Nucleus accumbens (tissue), 56 donors: ENCODE measurements at places on chromosomes 1 and 21.

- DNase-seq, result no peak
These were observed 29.7 kb downstream of the URB2 start for GRCh38 chr1:229655781-229656180.

DNA sequence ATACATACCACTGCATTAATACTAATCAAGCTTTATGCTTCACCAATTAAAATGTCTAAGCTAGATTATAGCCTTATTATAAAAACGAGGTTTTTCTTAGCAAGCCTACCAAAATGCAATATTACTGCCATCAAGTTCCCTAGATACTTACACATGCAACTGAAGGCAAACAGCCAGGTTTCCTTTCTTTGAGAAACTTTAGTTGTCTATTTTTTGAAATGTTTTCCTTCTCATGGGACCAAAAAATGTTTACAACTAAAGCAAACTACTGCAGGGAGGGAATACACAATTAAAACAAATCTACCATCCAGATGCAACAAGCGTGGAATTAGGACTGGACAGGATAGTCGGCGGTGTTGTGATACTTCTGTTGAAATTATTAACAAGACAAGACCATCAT is 1.3 kb downstream of the ZNF644 start:
- DNase-seq, result no peak

- DNase-seq, result peak; percentile 17
These were observed 143.0 kb downstream of the DNM3 start for GRCh38 chr1:171984262-171984661.

DNA sequence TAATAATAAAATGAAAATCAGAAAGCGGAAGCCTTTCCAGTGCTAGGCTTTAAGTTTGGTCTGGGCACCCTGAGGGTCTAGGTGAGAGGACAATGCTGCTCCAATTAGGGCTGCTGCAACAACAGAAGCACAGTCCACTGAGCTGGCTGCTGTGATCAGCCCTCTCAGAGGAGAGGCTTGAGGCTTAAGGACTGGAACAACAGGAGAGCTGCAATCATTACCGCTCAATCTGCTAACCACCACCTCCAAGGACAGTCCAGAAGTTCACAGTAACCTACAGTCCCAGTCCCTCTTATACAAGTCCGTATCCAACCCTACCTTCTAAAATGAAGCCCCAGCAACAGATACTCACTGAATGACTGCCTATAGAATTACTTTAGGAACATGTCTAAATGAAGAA is 62.1 kb downstream of the USP24 start:
- DNase-seq, result no peak

- no peak for DNase-seq
These were observed 23.2 kb downstream of the SLC44A5 start for GRCh38 chr1:75587692-75588091.

GRCh38 chr1:109373126-109373525 is 24.6 kb downstream of the SORT1 start:
- no peak for DNase-seq

GRCh38 chr1:62274496-62275485 is 44.4 kb downstream of the KANK4 start:
- DNase-seq, result no peak
